Right hindlimb (tissue), 1 donor: ENCODE measurements at places on chromosomes 3 and 15.

- no peak for DNase-seq
Measured at GRCh38 chr15:45710657-45711056, 75.8 kb downstream of the SQOR start.

DNA sequence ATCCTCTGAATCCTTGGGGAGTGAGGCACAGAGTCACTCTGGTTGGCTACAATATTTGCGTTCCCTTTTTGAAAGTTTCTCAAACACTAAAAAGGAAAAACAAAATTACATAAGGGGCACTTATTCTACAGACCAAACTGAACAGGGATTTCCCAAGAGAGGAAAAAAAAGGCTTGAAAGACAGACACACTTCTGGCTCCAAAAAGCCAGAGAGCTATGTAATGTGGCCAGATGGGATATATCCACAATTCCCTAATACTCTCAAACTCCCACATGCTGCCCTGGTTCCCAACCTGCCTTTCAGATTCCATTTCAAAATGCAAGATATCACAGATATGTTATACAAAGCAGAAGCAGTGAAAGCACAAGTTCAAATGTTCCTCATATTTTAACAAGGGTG lies 1.6 kb downstream of the FRMD4B start:
- DNase-seq, result no peak

DNA sequence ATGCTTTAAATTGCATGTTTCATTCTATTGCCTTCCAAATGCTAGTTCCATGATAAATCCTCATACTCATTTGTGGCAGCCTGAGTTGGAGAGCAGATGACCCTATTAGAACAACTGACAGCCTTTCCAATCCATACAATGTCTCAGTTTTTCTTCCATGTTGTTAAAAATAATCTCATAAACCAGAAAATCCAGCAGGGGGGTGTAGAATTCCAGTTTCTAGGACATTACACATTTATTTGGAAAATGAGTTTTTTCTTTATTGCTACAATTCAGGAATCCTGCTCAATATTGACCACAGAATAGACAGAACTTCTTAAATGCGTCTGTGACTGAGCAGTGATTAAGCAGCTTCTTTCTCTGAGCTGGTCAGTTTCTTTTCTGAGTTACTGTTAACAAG lies 174.2 kb upstream of the ATP10A start:
- no peak for DNase-seq

DNA sequence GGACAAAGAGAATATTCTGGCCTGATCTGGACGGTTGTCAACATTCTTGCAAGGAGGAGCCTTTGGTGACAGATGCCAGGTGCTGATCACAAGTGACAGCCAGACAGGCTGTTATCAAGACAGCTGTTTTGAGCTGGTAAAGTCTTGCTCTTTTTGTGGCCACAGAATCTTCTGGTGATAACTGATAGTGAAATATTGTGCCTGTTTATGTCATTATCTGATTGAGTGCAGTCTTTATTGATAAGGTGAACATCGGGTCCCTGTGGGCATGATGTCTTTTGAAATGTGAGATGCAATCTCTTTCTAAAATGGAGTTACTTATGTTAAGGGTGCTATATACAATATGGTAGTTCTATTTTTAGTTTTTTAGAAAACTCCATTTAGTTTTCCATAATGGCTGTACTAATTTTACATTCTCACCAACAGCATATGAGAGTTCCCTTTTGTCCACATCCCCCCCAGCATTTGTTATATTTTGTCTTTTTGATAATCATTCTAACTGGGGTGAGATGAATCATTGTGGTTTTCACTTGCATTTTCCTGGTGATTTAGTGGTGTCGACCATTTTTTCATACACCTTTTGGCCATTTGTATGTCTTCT lies 10.7 kb downstream of the CEP63 start:
- no peak for DNase-seq

GRCh38 chr15:61879219-61879618 lies 181.0 kb downstream of the VPS13C start:
- no peak for DNase-seq

GRCh38 chr3:14616606-14617507 lies 34.7 kb upstream of the CCDC174 start:
- DNase-seq, result no peak

DNA sequence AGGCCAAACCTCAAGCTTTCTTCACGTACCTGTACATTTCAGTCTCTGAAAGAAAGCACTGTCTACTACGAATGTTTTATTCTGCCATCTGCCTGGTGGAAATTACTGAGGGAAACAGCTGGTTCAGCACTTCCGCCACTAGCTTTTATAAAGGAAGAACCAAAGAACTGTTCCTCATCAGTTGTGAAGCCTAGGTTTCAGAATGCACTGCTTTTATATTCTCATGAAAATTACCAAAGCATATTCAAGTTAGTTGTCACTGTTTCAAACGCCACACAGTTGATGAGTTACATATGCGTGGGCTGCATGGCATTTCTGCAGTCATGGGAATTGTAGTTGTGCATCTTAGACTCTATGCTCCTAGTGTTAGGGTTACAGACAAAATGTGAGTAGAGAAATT lies 21.5 kb upstream of the ZBTB38 start:
- no peak for DNase-seq

DNA sequence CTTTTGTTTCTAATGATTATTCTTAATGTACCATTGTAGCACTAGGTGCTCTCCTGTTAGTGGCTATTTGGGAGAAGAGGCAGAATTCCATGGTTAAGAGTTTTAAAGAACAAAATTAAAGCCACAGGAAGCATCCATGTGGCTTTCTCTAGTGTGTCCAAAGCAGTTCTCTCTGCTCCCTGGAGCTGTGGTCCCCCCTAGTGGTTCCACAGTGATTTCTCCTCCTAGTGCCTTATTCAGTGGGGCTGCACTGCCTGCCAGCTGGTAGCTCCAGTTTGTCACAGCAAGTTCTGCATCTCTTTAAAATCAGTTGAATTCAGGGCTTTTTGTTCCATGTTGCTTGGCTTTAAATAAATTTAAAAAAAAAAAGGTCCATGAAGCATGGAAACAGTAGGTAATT lies 39.6 kb upstream of the FAM98B start:
- DNase-seq, result peak; percentile 77

GRCh38 chr3:126267169-126267975 lies 87.0 kb upstream of the ALDH1L1 start:
- peak; percentile 81 for DNase-seq

GRCh38 chr3:113954091-113954685 lies 6.4 kb downstream of the ZDHHC23 start:
- no peak for DNase-seq

DNA sequence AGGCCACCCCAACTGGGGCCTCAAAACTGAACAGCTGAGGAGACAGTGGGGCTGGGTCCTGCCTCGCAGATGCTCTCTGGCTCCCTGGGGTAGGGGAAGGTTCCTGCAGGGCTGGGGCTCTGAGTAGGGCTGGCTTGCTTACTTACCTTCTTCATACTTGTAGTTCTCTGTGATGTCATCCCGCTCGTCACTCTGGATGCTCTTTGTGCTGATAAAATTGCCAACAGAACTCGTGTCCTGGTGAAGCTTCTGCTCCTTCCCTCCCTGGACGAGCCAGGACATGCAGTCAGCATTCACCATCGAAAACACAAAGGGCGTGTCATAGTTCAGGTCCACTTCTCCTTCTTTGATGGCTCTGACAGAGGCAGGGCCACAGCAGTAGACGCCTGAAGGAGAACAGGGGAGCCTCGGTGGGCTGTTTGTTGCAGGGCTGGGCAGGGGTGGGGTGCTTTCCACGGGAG lies 17.9 kb upstream of the EPB42 start:
- no peak for DNase-seq

DNA sequence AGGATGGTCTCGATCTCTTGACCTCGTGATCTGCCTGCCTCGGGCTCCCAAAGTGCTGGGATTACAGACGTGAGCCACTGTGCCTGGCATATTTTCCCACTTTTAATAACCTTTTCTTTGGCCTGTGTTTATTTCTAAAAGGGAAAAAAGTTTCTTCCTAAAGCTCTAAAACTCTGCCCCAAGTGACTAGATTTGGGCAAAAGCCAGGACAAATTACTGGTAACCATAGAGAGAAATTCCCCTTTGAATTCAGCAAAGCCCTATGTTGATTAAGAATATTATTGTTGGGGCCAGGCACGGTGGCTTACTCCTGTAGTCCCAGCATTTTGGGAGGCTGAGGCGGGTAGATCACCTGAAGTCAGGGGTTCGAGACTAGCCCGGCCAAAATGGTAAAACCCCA lies 11.5 kb upstream of the TRPM7 start:
- no peak for DNase-seq

DNA sequence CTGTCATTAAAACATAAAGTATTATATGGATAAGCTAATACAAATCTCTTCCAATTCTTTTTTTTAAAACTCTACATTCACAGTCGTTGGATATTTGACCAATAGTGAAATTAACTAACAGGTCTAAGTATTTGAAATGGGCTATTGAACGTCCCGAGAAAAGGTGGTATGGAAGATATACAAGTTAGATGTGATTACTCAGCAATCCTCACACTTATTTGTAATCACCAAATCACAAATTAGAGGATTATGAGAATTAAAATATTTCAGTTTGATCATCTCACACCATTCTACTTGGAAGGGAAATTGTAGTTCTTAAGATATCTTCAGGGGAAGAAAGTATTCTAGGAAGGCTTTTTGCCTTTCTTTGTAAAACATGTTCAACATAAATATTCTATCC lies 60.5 kb downstream of the GAP43 start:
- no peak for DNase-seq

GRCh38 chr3:18124501-18124900 lies 300.6 kb downstream of the SATB1 start:
- DNase-seq, result no peak

DNA sequence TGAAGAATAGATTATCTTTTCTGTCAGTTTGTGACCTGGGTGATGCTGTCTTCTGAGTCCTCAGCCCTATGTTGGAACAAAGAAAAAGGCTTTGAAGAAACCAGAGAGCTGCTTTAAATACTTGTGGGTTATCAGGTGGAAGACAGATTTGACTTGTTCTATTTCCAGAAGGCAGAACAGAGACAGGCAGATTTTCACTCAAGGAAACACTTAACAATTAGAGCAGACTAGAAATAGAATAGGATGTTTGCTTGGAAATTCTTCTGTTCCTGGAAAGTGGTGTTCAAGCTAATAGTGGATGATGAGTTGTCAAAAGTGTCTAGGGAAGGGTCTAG lies 219.4 kb downstream of the UBE2E2 start:
- DNase-seq, result no peak

DNA sequence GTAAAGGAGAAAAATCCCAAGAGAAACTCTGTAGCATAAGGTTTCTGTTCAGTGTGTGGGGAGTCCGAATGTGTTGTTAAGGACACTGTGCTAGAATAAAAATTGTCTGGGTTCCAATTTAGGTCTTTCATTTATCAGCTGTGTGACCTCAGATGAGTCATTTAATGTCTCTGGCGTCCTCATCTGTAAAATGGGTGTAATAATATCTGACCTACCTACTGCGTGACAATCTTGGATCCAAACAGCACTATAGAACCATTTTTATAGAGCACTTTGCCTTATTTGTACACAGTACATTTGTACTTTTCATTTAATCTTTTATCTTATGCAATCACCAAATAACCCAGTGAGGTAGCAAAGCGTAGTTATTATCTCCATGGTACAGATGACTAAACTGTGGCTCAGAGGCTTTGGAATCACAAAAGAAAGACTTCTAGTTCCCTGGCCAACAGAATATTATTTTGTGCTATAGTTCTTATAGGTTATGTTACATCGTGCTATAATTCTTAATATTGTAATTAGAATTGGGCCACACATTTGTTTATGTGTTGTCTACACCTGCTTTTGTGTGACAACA lies 46.6 kb upstream of the TNIK start:
- DNase-seq, result no peak

DNA sequence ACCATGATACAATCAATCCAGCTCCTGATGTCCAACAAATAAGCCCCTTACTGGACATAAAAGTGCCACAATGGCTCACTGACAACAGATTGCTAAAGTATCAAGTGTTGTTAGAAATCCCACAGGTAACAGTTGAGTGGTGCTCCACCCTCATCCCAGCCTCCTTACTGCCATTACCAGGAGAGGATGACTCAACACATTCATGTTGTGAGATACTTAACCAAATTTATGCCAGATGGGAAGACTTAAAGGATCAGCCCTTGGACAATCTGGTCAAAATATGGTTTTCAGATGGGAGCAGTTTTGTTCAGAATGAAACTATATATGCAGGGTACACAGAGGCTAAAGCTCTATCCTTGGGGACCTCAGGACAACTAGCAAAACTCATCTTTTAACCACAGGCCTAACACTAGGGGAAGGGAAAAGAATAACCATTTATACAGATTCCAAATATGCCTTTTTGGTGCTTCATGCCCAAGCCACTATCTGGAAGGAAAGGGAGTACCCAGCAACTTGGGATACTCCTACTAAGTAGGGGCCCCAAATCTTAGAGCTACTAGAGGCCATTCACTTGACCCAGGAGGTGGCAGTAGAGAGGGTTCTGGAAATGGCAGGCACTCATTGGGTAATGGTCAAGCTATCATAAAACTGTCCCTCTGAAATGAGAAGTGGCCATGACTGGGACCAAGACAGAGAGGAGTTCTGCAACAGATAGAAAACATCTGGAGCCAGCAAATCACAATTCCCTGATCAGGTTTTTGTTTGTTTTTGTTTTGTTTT lies 6.9 kb upstream of the ZNF662 start:
- no peak for DNase-seq

- no peak for DNase-seq
Measured at GRCh38 chr15:92048739-92049138, 195.2 kb downstream of the SLCO3A1 start.

DNA sequence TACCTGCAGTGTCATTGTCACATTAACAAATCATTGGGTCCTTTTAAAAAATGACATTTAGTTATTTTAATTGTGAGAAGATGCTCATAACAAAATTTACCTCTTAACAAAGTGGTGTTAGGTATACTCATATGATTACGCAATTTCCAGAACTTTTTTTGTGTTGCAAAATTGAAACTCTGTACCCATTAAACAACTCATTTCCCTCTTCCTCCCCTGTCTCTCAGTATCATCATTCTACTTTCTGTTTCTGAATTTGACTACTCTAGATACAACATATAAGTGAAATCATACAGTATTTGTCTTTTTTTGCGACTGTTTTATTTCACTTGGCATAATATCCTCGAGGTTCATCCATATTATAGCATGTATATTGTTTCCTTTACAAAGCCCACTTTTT lies 58.7 kb upstream of the CHST2 start:
- no peak for DNase-seq

GRCh38 chr3:94012185-94012584 lies 16.2 kb downstream of the STX19 start:
- DNase-seq, result no peak

DNA sequence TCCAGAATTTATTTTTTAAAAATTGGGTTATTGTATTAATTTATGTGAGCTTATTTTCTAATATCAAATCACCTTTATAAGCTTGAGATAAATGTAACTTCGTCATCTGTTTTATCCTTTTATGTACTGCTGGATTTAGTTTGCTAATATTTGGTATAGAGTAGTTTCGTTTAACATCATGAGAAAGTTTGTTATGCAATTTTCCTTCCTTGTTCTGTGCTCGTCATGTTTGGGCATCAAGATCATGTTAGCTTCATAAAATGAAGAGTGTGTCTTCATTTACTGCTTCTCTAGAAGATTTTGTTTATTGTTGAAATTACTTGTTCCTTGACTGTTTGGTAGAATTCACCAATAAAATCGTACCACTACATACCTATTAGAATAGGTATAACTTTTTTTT lies 262.1 kb upstream of the SATB1 start:
- no peak for DNase-seq

GRCh38 chr3:147773116-147773630 lies 364.0 kb downstream of the ZIC1 start:
- DNase-seq, result no peak

- no peak for DNase-seq
Measured at GRCh38 chr3:177881351-177881750, 654.9 kb upstream of the KCNMB2 start.
